ENCODE measurements at places on chromosomes 5 and 9.

DNA sequence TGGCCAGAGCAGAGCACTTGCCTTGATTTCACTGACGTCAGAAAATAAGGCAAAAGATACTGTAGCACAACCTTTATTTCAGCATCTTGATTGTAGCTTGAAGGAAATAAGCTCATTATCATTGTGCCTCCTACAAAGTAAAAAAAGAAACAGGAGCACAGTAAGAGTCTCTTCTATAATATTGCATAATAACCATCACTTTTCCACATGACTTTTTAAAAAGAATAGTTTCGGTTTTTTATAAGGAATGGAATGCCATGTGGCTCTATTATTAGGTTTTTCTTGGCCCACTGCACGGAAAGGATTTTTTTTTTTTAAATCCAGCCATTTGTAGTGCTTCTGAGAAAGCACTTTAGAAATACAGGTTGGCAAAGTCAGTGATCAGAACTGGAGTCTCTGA lies 655.3 kb downstream of the LRRC70 start:
- DNase-seq = peak; percentile 25

DNA sequence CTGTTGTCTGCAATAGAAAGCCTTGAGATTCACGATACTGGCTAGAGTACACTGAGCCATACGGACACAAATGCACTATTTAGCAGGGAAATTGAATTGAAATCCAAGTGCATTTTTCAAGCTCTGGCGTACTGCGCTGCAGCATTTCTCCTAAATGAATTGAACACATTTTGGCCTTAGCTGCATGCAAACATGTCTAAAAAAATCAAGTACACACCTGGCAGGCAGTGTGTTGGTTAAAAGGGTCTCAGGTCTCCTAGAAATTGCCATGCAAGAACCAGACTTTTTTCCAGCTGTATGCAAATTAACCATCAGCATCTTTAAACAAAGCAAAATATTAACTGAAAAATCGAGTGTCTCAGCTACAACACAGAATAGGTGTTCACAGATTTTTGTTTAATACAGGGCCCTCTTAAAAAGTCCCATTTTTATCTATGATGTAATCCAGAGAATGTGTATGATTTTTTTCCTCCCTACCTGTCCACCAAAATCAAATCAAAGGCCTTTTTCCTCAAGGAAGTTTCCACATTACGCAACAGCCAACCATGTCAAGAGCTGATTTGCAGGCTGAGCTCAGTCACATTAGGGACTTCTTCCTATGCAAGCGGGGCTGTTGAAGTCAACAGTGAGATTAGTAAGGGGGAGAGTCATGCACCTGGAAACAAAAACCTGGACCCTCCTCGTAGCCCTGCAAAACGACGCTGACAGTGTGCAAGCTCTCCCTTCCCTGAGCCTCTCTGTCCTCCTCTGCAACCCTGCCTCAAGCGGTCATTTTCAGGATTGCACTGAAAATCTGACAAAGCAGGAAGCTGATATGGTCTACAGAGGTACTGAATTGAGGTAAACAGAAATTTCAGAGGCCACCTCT lies 14.1 kb upstream of the SFXN1 start:
- DNase-seq = peak; percentile 19

GRCh38 chr5:157758706-157759105 lies 15.2 kb downstream of the LSM11 start:
- no peak for DNase-seq

GRCh38 chr5:135642934-135643333 lies 64.1 kb upstream of the CXCL14 start:
- no peak for DNase-seq

GRCh38 chr5:171644536-171644935 lies 141.1 kb upstream of the SMIM23 start:
- DNase-seq = peak; percentile 49

DNA sequence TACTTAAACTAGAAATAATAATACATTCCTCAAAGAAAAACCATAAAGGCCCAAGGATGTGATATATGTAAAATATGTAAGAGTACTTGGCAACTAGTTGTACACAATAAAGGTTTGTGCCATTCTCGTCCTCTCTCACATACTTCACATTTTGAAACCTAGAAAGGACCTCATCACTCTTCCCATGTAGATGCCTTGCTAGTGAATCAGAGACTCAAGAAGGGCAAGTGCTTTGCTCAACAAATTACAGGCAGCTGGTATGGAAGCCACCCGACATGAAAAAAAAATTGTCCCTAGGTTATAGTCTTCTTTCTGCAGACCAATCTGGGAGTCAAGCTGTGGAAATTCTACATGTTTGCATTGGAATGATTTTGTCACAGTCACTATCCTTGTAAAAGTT lies 31.7 kb downstream of the ADRB2 start:
- DNase-seq = peak; percentile 89

DNA sequence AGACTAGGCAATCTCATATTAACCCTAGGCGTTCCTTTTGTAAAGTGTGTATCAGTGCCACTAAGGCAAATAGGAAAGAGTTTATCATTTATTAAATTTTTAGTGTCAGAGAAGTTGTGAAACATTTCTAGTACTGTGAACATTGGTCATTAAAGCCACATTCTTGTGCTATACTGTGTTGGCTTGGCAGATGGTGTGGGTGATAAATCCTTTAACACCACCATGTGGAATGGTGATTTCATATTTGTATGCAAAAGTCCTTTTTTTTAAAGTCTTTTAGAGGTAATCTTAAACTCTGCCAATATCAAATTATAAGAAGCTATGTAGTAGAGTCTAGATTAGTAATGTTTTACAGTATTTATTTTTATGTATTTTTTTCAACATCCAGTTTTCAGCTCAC lies 18.1 kb downstream of the SLC12A2 start:
- DNase-seq = peak; percentile 25

- DNase-seq = no peak
Measured at GRCh38 chr9:21316032-21316842, 11.1 kb upstream of the IFNA5 start.

DNA sequence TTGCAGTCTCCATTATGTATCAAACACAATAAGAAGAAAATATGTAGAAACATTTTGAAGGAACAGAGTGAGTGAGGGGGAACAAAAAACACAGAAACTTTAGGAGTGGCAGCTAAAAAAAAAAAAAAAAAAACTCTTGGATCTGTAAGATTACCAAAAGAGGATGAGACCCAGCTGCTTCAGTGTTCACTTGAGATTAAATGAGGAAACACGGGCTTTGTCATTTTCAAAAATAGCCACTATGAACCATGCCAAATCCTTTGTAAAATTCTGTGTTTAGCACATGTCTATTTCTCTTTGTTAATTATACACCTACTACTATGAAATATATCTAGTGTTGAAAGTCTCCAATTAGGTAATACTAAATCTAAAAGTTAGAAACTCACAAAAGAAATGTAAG lies 485.9 kb downstream of the EFNA5 start:
- DNase-seq = no peak
